ENCODE measurements at places on chromosomes 2 and 18. TPM values are rescaled to one million over a fixed set of nuclear protein-coding genes. Genes with fewer than 3 reads are reported as not detected.

The RGPD5 gene
- 3.5 TPM for total RNA-seq

- DNase-seq = no peak
These were observed 194.8 kb downstream of the CD226 start for GRCh38 chr18:69752737-69753380.

- DNase-seq = no peak
These were observed 111.7 kb upstream of the SPATS2L start for GRCh38 chr2:200194746-200195145.

GRCh38 chr2:237692601-237693290, 65.4 kb downstream of the LRRFIP1 start:
- peak; percentile 65 for DNase-seq

The PJVK gene
- total RNA-seq = 0.72 TPM

The SCYGR4 gene
- total RNA-seq = not detected
